Fibroblast of mammary gland (primary cell): ENCODE measurements at places on chromosomes 16 and 17.

GRCh38 chr16:55822280-55822810 is 10.6 kb downstream of the CES1 start:
- no peak for DNase-seq

DNA sequence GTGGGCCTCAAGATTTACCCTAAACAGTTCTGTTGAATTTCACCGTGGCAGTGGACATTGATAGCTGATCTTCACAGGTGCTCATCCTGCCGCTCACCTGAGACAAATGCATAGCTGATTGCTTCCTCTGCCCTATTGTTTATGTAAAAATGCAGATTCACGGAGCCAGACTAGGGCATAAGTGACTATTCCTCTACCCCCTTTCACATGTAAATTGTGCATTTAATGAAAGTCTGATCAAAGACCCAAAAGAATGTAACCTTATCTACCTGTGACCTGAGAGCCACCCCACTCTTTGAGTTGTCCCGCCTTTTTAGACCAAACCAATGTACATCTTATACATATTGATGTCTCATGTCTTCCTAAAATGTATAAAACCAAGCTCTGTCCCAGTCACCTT is 312.4 kb upstream of the CDH5 start:
- DNase-seq = no peak

- no peak for DNase-seq
Observed at GRCh38 chr17:48905987-48906515, 2.2 kb upstream of the UBE2Z start.

DNA sequence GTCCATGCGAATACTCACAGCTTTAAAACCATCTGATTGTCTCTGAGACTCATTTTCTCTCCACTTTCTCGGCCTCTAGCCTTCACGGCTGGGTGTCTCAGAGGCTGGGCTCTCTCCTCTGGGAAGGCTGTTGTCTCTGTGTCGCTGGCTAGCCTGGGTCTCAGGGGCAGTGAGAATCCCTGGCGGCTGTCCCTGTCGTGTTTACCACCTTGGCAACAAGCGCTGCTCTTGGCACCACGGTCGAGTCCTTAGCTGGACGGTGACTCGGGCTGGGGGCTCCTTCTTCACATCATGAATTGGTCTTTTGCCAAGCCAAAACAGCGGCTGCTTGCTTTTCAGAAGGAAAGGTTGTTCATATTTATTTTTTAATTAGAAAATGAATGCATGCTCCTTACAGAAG is 81.1 kb downstream of the MSI2 start:
- no peak for DNase-seq

DNA sequence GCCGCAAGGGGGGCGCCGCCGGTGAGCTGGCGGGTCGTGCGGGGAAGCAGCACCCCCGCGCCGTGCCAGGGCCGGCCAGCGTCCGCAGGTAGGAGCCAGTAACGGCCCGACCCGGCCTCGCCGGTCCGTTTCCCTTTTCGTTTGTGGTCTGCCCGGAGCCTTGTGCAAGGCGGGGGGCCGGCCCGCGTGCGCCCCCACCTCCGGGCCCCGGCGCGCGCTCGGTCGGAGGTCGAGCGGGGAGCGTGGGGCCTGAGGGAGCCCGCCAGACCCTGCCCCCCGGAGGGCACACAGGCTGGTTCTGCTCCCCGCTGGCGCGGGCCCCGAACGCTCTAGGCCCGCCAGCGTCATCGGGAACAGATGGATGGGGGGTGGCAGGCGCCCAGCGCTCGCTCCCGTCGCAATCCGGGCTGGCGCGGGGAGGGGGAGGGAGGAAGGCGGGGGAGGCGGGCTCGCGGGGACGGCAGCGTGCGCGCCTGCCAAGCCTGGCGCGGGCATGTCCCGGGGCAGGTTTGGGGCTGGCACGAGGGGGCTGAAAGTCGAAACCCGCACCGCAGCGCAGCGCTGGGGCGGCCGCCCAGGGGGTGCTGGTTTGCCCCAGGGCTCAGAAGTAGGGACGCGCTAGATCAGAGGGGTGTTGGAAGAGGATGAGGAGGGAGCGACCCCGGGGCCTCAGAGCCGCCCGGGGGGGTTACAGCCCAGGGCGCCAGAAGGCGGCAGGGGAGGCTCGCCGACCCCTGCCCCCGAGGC is 1.5 kb upstream of the GSE1 start:
- DNase-seq = peak; percentile 74

DNA sequence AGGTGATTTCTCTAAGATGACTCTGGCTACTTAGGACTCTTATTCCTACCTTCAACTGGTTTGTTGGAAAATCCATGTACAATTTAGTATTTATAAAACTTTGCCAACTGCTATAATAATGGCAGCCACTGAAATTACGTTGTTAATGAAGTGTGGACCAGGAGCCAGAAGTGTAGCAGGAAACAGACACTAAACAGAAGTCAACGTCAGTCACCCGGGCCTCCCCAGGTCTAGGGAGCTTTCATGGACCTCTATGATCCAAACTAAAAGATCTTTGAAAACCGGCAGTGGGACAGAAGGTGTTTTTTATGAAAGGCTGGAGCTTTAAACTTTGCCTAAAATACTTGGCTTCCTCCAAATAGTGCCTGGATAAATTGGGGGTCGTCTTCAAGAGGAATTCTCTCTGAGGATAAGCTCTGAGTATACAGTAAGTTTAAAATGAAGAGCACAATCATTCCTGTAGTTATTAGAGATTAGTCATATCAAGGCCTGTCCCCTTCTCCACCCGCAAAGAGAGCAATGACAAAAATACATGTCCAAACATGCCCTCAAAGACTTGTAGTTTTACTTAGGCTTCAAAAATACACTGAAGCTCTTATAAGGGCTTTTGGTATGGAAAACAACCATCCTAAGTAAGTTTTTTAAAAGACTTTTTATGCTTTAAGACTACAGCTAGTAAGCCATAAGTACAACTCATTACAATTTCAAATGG is 34.6 kb downstream of the DCUN1D3 start:
- DNase-seq = peak; percentile 60

DNA sequence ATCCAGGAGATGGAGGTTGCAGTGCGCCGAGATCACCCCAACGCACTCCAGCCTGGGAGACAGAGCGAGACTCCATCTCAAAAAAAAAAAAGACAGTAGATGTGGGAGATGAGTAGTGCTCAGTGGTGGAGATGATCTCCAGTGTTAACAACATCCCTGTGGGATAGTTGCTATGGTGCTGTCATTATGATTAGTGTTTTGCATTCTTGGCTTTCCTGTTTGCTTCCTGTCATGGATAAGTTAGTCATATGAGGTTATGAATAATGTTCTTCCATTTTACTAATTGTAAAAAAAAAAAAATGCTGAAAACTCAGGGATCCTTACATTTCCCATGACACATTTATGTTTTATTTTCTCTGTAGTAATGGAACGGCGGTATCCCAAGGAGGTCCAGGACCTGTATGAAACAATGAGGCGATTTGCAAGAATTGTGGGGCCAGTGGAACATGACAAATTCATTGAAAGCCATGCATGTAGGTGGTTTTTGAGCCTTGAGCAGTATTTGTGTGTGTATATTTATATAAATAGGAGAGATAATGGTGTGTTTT is 24.5 kb upstream of the DUSP14 start:
- peak; percentile 79 for DNase-seq

- no peak for DNase-seq
Observed at GRCh38 chr17:44269535-44270240, 1.8 kb upstream of the SLC4A1 start.

- DNase-seq = peak; percentile 13
Observed at GRCh38 chr16:50509521-50510341, 38.5 kb upstream of the NKD1 start.

DNA sequence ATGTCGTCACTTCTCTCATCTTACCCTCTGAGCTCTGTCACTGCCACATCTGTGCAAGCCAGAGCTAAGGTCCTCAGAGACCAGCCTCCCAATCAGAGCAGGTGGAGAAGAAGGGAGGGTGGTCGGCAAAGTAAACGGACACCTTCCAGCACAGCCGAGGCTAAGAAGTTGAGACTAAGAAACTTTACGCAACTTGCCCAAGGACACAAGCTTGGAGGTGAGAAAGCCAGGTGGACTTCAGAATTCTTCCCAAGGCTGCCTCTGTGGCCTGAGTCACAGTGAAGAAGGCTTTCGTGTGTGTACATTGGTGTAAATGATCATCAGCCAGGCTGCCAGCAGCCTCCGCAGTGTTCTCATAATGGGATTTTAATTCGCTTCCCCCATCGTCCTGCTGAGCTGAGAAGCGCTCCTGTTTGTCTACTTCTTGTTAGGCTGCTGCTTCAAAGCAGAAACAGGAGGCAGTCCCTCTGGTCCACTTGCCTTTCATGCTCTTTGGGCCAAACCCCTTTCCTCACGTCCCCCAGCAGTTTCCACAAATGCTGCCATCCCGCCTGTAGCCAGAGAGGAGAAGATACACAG is 125.0 kb upstream of the RPL38 start:
- no peak for DNase-seq
